ENCODE measurements at places on chromosomes 13 and 19.

DNA sequence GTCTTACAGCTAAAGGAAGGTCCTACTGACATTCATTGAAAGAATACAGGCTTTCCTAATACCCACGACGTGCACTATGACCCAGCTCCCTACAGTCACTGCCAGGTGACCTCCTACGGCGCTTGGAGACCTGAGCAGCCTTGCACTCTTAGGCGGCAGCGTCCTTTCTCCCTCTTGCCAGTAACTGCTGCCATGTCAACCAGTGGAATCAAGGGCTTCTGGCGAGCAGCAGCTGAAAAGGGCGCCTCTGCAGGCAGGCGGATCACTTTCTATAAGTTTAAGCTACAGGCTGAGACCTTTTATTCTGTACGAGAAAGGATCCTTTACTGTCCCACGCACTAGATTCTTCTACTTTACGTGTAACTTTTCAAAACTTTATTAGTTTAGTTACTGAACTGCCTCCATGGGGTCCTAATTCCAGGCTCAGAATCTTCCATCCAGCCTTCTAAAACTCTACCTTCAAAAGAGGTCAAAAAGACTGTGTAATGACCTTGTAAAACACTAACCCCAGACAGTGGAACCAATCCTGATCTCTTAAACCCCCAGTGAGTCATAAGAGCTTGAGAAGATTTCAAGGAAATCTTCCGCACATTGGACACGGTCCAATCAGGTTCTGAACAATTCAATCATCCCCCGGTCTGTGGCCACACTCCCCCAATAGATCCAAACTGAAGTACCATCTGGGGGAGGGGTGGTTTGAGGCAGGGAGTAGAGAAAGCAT lies 1.9 kb downstream of the KCTD12 start:
- DNase-seq: peak; percentile 78

- DNase-seq: no peak
Measured at GRCh38 chr13:32751340-32751739, 165.1 kb downstream of the PDS5B start.

- DNase-seq: no peak
Measured at GRCh38 chr13:60214213-60215055, 50.7 kb upstream of the DIAPH3 start.

GRCh38 chr19:21065336-21065735 lies 16.7 kb upstream of the ZNF714 start:
- DNase-seq: no peak

GRCh38 chr19:6060600-6061375 lies 49.5 kb downstream of the RFX2 start:
- peak; percentile 55 for DNase-seq

All from H9 (cell line).